ENCODE measurements at places on chromosomes 4 and X.

DNA sequence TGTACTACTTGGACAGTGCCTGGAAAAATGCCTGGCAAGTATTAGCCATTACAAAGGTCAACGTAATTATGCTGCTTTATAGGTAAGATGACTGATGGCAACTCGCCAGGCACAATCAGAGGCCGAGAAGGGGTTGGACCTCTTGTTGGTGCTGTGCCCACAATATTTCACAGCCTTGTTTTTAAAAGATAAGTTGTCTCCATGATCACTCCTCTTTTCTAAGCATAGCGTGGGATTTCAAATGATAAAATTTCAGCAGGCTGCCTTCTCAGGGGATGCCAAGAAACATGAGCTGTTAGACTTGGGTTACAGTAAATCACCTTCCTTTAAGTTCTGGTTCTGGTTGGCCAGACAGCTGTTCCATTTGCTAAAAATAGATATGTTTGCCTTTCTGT lies 26.9 kb downstream of the HOPX start:
- no peak for DNase-seq

- no peak for DNase-seq
These were observed 52.8 kb downstream of the NPFFR2 start for GRCh38 chr4:72084587-72085011.

DNA sequence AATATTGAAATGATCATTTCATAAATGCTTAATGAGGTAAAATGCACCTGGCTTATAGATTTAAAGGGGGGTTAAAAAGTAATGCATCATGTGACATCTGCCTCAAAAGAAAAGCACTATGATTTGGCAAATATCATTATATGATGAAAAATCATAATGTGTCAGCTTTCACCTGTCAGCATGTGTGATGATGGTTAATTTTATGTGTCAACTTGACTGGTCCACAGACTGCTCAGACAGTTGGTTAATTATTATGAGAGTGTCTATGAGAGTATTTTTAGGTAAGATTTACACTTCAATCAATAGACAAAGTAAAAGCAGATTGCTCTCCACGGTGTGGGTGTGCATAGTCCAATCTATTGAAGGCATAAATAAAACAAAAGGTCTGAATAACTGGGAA lies 1986.7 kb downstream of the PCDH7 start:
- no peak for DNase-seq

- no peak for DNase-seq
These were observed 405.2 kb upstream of the CNKSR2 start for GRCh38 chrX:20968996-20969395.

- no peak for DNase-seq
These were observed 4.3 kb upstream of the FGG start for GRCh38 chr4:154616731-154617130.

Data from activated CD4-positive, alpha-beta T cell treated with anti-CD3 and anti-CD28 coated beads, Interleukin-2, Interleukin-6, amounts not matched to agents 100 ng/mL and 50 ng/mL, durations not matched to agents 16 hours and 8 hours (primary cell).